ENCODE measurements at places on chromosomes 3 and 15.
A peak's percentile ranks its signal among the peaks of the same experiment; 100 is the strongest.

GRCh38 chr15:69474846-69475455 is 22.3 kb downstream of the RPLP1 start:
- no peak for DNase-seq

DNA sequence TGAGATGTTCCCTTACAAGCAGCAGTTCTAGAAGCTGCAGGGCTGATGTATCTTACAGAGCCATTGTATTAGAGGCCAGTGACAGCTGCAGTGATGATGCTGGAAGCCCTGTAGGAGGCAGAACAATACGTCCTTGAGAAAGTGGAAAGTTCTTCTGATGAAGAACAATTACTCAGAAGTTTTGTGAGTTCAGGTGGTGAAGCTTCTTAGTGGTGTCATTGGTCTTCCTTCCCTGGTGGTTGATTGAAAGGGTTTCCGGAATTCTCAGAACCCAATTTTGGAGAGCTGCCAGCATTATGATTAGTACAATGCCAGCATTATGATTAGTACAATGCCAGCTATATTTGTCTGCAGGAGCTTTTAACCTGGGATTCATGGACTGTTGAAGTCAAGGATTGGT is 356.4 kb downstream of the MFSD1 start:
- no peak for DNase-seq

GRCh38 chr15:90481023-90481422 is 48.7 kb upstream of the CRTC3 start:
- DNase-seq = no peak

GRCh38 chr3:129305592-129306091 is 27.0 kb downstream of the HMCES start:
- no peak for DNase-seq

- DNase-seq = peak; percentile 0
Observed at GRCh38 chr3:70242297-70242882, 70.0 kb downstream of the MDFIC2 start.

DNA sequence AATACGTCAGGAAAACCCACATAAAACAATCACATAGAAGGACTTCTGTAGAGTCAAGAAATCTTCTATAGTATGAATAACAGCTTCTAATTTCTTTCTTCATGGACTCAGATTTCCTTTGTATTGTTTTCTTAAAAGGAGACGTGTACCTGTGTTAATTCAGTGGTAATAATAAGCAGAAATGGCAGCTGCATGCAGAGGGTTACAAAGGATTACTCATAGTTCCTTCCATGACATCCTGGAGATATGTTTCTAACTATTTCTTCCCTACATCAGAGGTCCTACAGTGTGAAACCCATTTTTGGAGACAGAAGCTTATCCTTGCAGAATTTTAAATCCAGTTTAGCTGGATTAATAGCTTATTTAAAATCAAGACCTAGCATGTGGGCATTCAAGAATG is 36.1 kb downstream of the FBXL22 start:
- no peak for DNase-seq

DNA sequence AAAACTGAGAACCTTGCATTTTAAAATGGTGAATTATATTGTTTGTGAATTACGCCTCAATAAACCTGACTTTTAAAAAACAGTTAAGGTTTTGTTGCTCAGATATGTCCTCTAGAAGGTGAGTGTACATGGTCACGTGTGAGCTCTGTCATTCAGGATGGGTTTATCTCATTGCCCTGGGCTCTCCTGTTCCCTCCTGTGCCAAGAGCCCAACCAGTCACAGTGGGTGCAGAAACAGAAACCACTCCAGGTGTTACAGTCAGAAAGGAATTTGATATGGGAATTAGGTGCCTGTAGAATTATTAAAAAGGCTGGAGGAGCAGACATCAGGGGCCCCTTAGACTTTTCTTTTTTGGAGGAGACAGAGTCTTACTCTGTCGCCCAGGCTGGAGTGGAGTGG is 196.4 kb downstream of the STT3B start:
- DNase-seq = no peak

DNA sequence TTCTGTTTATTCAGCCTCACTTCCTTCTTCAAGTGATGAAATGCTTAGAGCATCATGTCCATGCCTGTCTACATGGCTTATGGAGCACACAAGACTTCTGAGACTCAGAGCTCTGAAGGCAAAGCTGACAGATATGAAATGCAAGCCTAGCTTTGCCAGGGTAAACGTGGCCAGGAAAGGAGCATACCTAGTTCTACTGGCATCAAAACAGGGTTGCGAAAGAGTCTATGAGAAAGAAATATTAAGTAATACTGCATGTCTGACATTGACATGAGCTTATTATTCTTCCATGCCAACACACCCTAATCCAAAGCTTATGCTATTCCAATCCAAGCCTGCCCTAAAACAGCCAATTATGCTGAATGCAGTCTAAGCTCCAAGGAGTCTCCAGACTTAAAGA is 391.5 kb downstream of the ERC2 start:
- DNase-seq = peak; percentile 11

DNA sequence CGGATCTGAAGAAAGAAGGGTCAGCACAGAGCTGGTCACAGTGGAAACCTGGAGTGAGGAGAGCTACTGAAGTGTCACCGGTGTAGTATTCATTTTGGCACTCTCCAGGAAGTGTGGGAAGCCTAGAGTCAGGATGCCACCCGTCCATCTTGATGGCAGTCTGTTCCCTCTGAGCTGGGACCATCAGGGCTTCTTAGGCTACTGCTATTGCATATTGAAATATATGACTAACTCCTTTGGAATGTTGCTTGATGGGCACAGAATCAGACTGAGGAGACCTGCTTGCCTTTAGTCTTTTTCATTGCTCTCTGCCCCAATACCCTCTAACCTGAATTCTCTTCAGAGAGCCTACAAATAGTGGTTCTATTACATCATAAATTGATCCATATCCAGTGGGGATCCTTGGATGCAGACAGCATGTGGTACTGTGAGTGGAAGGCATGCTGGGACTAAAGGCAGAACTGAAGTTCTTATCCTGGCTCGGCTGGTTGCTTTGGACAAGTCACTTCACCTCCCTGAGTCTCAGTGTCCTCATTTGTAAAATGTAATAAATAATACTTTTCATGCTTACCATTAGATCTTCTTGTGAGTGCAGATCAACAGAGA is 143.5 kb downstream of the PDE8A start:
- no peak for DNase-seq
